ENCODE measurements at places on chromosomes 12 and 14.

DNA sequence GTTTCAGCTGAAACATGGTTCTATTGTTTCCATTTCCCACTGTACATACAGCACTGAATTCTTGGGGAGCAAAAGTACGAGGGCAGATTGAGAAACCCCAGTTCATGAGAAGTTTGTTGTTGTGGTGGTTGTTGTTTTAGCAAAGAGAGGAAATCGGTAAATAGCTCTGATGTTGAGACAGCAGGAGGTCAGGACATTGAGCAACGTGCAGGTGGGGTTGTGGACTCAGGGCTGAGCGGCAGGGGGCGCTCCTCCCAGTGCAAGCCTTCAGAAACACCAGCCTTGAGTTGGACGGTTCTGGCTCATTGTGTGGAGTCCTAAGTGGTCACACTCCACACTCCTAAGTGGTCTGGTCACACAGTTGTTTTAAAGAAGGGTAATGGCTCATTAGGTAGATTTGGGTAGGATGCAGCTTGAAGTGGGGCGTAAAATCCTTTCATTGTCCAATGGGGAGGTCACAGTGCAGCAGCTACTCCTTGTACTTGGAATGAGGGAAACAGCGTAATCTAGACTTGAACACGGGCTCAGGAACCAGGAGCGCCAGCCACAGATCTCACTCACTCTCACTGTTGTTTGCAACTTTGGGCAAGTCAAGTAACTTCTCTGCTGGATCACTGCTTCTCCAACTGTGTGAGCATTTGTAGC, 14.5 kb upstream of the PWP1 start:
- no peak for DNase-seq

DNA sequence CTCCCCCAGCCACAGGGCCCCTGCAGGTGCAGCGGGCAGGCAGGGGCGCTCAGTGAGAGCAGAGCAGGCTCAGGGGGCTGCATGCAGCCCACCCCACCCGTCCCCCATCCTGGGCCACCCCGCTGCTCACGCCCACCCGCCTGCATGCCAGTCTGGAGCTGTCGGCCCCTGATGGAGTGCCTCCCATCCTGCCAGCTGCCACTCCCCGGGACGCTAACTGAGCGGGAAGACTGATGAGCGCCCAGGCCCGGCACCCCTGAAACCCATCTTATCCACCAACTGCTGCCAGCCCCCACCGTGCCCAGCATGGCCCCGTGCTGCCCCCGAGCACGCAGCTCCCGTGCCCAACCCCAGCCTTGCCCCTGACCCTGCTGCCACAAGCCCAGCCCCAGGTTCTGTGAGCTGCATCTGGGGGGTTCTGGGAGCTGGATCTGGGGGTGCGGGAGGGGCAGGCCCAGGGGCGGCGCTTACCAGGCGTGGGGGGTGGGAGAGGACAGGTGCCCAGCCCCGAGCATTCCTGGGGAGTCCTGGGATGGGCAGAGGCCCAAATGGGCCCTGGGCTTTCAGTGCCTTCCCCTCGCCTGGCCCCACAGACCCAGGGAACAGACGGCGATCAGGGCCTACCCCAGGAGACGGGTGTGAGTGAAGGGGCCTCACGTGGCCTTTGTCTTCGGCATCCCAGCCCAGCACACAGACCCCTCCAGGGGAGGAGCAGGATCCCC, 13.3 kb downstream of the AKT1 start:
- DNase-seq, result no peak

GRCh38 chr12:32896432-32897280, at the start of gene PKP2:
Gene PKP2, minus strand, starts transcription at chr12:32896777. Its CDS starts 46 bp downstream, at chr12:32896731.
- DNase-seq, result no peak

GRCh38 chr14:77059276-77059915, 30.9 kb upstream of the IRF2BPL start:
- peak; percentile 24 for DNase-seq

DNA sequence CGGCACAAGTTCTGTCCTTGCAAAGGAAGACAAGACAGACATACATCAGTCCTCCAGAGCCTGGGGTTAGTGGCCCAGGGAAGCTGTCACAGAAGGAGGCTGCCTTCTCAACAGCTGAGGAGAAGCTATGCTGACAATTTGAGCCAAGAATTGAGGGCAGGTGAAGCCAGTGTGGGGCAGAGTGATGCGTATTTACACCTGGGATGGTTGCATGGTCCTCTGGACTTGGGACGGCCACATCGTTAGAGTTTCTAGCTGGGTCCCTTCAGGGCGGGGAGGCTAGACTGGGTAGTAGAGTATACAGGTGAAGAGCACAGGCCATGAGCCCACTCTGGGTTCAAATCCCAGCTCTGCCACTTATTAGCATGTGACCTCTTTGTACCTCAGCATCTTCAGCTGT, 16.5 kb downstream of the KRT85 start:
- DNase-seq, result no peak

- DNase-seq, result no peak
Measured at GRCh38 chr12:80849337-80849736, 88.4 kb downstream of the LIN7A start.

DNA sequence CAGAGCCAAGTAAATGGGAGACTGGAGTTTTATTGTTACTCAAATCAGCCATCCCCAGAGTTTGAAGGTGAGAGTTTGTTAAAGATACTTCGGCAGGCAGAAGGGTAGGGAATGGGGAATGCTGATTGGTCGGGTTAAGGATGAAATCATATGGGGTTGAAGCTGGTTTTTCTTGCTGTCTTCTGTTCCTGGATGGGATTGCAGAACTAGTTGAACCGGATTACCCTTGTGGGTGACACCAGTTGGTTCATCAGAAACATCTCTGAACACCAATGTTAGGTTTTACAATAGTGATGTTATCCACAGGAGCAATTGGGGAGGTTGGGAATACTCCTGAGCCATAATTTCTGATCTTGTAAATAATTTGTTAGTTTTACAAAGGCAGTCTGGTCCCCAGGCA, 18.7 kb upstream of the SMCO2 start:
- no peak for DNase-seq

DNA sequence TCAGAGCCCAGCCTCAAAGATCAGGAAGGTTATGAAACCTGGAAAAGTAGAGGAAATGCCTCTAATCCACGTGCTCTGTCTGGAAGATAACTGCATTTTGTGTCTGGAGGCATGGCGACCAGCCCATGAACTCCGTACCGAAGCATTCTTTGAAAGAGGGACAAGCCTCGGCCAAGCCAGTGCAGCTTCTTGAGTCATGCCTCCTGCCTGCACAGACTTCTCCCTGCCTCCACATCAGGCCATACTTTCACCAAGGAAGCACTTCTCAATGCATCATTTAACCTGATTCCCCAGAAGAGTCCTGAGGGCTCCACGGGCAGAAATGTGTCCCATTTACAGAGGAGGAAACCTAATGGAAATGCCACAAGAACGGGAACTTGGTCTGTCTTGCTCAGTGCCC, 3.4 kb downstream of the ACTN1 start:
- no peak for DNase-seq

GRCh38 chr12:15005064-15005463, 32.2 kb downstream of the PDE6H start:
- no peak for DNase-seq

- DNase-seq, result no peak
Measured at GRCh38 chr14:53570411-53571387, 385.9 kb downstream of the BMP4 start.

- DNase-seq, result no peak
Measured at GRCh38 chr12:22410486-22410885, 76.0 kb upstream of the ST8SIA1 start.

DNA sequence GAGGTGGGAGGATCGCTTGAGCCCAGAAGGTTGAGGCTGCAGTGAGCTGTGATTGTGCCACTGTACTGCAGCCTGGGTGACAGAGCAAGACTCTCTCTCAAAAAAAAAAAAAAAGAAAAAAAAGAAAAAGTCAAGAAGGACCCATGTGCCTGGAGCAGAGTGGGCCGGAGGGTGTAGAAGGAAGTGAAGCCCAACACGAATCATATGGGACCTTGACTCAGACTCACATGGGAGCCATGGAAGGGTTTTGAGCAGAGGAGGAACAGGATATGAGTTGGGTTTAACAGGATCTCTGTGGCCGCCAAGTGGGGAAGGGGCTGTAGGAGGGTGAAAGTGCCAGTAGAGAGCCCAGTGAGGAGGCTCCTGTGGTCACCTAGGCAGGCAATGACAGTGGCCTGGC, 165.4 kb downstream of the PHETA1 start:
- DNase-seq, result no peak

DNA sequence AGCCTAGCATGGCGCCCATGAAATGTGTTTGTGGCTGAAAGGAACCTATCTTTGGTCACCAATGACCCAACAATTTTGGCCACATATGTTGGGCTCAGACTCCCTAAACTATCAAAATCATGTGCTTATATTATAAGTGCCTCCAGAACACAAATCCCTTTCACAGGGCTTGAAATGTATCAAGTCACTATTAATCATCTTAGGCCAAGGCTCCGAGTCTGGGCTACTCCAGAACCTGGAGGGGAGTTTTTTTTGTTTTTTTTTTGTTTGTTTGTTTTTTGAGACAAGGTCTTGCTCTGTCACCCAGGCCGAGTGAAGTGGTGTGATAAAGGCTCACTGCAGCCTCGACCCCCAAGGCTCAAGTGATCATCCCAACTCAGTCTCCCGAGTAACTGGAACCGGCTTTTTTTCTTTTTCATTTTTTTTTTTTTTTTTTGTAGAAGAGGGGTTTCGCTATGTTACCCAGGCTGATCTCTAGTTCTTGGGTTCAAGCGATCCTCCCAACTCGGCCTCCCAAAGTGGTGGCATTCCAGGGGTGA, 989 bp upstream of the DRAM1 start:
- no peak for DNase-seq

DNA sequence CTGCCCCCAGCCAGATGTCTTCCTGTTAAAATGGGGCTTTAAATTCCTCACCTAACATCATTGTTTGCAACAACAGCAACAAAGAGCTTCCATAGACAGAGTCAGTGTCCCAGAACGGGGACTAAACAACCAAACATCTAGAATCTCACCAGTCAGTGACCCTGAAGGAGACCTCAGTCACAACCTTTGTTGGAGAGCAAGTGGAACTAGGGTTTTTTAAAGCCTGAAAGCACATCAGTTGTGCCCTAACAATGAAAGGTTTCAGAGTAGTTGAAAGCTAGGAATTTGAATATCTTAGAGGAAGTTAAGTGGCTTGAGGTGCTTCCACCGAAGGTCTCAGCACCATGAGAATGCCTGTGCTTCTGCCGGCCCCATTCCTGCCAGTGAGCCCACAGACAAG, 5.0 kb upstream of the ALDH2 start:
- DNase-seq, result no peak

DNA sequence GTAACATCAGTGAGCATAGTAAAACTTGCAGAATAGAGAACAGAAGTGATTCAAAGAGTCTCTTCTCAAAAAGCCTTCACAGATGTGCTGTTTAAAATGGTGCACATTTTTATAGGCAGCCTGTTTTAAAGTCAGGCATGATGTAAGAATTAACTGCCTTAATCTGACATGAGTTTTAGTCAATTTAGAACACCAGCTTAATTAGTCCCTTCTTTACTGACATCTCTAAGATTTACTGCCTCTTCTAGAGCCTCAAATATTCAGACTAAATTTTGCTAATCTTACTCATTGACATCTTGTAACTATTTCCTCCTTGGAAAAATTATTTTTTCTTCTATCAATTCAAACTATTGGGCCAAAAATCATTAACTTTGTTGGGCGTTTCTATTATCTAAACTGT, 782.5 kb downstream of the C12orf50 start:
- DNase-seq, result no peak

- no peak for DNase-seq
Measured at GRCh38 chr14:70904373-70904772, 2.9 kb upstream of the PCNX1 start.

GRCh38 chr12:16606201-16606849, 363 bp upstream of the LMO3 start:
- no peak for DNase-seq

GRCh38 chr12:121748218-121748570, 35.6 kb downstream of the TMEM120B start:
- DNase-seq, result no peak

DNA sequence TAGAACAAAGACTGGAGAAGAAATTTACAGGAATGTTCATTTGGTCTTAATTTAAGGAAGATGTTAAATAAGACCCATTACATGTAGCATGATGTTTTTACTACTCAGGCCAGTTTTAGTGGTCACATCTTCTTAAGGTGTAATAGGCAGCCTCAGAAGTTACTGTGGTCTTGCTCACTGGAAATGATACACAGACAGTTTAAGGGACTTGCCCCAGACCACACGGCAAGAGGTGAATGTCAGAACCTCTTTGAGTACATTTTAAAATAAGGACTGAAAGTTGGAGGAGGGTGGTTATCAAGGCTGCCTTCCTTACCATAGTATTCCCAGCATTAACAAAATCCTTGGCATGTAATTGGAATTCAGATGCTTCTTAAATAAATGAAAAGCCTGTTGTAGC, 37.9 kb downstream of the LRRK2 start:
- no peak for DNase-seq

- no peak for DNase-seq
Measured at GRCh38 chr12:125267114-125267513, 201.9 kb downstream of the AACS start.

GRCh38 chr12:115606040-115606439, 671.5 kb downstream of the MED13L start:
- no peak for DNase-seq

GRCh38 chr12:124451637-124452243, 115.7 kb downstream of the NCOR2 start:
- DNase-seq, result no peak

GRCh38 chr12:108815875-108816594, 41.3 kb downstream of the SSH1 start:
- DNase-seq, result no peak

DNA sequence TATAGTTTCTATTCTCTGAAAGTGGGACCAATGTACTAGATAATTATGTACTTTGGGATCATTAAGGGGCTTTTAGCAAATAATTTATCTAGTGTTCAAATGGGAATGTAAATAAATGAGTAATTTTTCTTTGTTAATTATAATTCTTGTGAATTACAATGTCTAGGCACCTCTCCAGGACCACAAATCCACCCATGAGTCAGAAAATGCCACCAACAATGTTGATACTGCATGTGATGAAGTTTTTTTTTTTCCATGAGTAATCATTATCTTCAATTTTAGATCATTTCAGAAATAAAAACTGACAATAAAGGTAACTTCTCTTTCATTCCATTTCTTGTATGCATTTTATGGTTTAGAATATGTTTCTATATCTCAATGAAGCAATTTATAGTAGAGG, 470.3 kb downstream of the VRK1 start:
- no peak for DNase-seq

GRCh38 chr14:71403656-71404055, 496.4 kb downstream of the PCNX1 start:
- DNase-seq, result no peak

- DNase-seq, result no peak
Measured at GRCh38 chr12:129186952-129187351, 333.7 kb downstream of the GLT1D1 start.

DNA sequence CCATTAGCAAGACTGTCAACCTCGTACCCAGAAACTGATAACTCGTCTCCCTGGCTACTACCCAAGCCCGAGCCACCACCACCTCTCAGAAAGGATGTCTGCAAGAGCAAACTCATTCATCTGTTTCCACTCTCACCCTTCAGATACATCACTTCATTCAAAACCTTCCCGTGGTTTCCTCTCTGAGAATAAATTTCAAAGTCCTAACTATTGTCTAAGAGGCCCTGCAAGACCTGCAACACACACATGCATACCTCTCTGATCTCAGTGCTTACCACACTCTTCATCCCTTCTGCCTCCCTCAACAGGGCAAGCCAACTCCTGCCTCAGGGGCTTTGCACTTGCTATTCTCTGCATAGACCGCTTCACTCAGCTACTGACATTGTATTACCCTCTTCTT, 40.6 kb downstream of the PPP1R13B start:
- no peak for DNase-seq
